ENCODE measurements at places on chromosomes 2 and 18.

DNA sequence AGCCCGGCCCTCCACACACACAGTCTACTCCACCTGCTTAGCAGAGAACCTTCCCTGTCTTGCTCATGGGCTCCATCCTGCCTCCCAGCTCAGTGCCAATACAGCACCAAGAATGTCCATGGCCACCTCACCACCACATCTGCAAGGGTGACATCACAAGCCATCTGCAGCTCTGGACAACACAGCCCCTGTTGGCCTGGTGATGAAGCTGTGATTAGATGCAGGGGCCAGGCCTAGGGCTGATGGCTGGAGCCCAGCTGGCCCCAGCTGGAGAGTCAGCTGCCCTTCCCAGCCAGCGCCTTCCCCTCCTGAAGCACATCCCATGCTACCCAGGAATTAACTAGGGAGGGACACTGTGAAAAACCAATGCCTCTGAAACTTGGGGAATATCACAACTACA is 91.1 kb downstream of the TTC32 start:
- DNase-seq, result no peak

- DNase-seq, result no peak
Measured at GRCh38 chr2:223420048-223420447, 182.1 kb downstream of the SCG2 start.

DNA sequence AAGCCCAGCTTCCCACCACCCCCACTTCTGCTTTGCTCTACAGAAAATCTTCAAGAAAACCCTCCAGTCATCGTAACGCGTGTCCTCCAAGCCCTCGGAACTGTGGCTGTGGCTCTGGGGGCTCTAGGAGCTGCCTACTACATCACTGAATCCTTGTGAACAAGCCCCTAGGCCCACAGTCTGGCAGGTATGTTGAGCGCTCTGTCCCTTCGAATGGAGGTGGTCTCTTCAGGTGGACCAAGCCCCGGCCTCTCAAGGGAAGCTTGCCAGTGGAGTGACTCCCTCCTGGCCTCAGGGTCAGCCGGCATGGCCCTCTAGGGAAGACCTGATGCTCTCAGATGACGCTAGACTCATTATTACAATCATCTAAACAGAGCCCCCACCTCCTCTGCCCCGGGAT is 6.7 kb downstream of the SPATA3 start:
- DNase-seq, result no peak

DNA sequence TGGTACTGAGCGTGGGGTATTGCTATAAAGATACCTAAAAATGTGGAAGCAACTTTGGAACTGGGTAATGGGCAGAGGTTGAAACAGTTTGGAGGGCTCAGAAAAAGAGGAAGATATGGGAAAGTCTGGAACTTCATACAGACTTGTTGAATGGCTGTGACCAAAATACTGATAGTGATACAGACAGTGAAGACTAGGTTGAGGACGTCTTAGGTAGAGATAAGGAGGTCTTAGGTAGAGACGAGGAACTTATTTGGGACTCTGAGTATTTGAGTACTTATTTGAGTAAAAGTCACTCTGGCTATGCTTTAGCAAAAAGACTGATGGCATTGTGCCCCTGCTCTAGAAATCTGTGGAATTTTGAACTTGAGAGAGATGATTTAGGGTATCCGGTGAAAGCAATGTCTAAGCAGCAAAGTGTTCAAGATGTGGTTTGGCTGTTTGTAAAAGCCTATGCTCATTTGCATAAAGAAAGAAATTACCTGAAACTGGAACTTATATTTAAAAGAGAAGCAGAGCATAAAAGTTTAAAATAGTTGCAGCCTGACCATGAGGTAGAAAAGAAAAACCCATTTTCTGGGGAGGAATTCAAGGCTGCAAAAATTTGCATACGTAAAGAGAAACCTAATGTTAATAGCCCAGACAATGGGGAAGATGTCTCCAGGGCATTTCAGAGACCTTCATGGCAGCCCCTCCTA is 219.6 kb downstream of the PDE1A start:
- DNase-seq, result no peak

DNA sequence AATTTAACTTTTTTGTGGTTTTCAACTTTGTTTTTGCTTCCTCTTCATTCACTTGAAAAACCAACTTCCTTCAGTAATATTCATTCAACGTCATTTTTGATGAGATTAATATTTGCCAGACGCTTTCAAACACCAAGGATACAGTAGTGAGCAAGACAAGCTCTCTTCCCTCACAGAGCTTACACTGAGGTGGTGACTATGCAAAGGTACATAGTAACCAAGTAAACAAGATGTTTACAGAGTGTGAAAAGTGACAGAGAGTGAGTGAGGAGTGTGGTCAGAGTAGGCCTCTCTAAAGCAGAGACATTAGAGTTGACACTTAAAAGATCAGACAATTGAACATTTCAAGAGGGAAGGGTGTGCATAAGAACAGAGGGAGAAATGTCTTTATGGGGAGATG is 155.5 kb downstream of the TMEM247 start:
- DNase-seq, result no peak

- no peak for DNase-seq
Measured at GRCh38 chr18:79531386-79531785, 135.7 kb downstream of the NFATC1 start.

- no peak for DNase-seq
Measured at GRCh38 chr18:77153404-77153803, 20.8 kb upstream of the MBP start.

DNA sequence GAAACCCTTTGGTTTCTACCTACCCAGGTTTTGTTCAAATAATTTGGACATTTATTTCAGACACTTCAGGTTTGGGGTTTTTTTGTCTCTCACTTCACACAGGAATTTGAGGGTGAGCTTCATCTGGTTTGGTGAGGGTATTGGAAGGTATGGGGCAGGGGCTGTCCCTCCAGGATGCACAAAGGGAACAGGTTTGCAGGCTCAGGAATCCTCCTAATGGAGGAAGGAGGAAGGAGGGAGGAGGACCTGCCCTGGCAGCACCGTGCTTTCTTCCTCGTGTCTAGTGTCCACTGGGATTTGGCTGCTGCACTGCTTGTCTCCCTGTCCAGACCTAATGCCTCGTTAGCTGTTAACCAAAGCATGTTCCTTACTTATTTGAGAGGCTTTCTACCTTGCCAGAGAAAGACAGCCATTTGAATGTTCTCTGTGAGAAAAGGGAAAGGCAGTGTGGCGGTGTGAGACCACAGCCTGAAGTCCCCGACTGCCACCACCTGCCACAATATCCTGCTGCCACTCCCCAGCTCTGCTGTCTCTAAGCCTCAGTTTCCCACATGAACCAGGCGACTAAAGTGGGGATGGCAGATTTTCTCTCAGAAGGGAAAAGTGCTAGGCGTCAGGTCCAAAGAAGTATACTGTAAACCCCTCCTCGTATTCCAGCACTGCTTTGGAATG is 2.2 kb upstream of the SLC4A5 start:
- no peak for DNase-seq

GRCh38 chr2:62334440-62335058 is 138.6 kb downstream of the B3GNT2 start:
- no peak for DNase-seq

GRCh38 chr18:79962835-79963657 is 1.4 kb upstream of the HSBP1L1 start:
- no peak for DNase-seq

DNA sequence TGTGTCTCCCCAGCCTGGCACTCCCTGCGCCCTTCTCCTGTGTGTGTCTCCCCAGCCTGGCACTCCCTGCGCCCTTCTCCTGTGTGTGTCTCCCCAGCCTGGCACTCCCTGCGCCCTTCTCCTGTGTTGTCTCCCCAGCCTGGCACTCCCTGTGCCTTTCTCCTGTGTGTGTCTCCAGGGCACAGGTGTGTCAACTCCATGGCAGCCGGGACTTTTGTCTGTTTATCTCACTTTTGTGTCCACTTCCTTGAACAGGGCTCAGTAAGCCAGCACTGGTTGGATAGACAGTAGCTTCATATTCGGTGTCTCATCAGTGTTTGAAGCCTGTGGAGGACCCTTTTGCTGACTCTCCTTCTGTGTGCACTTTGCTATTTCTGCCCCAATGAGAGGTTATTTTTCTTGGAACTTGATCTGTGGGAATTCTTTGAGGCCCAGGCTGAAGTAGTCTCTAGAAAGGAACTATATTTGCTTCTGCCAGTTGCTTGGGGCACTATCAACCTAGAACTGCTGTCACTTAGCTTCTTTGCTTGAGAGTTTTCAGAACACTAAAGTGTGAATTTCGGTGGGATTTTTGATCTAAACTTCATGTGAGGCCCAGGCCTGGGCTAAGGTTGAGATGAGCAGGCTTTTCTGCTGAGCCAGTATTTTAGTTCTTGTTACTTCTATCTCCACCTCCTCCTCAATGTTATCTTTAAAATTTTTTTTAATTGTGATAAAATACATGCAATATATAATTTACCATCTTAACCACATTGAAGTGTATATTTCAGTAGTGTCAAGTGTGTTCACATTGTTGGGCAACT is 8.3 kb upstream of the ASB1 start:
- DNase-seq, result no peak

DNA sequence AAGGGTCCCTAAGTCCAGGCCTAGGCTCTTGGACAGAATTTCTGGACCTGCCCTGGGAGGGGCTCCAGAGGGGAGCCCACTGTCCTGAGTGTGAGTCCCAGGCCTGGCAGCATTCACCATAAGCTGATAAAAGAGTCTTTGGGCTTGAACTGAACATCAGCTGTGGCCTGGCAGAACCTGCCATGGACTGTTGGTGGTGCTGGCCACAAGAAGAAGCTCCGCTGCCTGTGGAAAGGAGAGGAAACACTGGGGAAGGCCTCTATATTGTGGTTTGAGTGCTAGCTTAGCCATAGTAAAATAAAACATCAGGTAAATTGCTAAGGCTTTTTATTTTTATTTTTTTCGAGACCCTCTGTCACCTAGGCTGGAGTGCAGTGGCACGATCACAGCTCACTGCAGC is 20.9 kb upstream of the BAZ2B start:
- DNase-seq, result no peak

- no peak for DNase-seq
Measured at GRCh38 chr18:43917520-43917919, 640.2 kb upstream of the SYT4 start.

DNA sequence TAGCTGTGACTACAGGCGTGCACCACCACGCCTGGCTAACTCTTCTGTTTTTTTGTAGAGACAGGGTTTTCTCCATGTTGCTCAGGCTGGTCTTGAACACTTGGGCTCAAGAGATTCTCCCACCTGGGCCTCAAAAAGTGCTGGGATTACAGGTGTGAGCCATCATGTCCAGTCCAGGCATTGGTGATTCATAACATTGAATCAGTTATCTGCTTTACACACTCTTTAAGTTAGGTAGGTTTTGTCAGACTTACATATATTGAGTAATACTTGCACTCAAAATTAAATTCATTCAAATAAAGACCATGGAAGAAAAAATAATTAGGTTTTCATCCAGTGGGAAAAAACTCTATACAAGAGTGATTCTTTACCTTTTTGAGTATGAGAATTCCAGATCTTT is 93.2 kb upstream of the XPO1 start:
- no peak for DNase-seq

DNA sequence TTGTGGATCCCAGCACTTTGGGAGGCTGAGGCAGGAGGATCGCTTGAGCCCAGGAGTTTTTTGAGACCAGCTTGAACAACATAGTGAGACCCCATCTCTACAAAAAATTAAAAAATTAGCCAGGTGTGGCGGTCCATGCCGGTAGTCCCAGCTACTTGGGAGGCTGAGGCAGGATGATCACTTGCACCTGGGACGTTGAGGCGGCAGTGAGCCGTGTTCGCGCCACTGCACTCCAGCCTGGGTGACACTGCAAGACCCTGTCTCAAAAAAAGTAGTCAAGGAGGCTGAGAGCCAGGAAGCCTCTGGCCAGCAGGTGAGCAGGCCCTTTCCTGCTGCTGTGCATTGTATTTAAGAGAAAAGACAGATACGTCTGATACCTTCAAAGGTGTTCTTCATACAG is 11.1 kb upstream of the PROC start:
- no peak for DNase-seq

DNA sequence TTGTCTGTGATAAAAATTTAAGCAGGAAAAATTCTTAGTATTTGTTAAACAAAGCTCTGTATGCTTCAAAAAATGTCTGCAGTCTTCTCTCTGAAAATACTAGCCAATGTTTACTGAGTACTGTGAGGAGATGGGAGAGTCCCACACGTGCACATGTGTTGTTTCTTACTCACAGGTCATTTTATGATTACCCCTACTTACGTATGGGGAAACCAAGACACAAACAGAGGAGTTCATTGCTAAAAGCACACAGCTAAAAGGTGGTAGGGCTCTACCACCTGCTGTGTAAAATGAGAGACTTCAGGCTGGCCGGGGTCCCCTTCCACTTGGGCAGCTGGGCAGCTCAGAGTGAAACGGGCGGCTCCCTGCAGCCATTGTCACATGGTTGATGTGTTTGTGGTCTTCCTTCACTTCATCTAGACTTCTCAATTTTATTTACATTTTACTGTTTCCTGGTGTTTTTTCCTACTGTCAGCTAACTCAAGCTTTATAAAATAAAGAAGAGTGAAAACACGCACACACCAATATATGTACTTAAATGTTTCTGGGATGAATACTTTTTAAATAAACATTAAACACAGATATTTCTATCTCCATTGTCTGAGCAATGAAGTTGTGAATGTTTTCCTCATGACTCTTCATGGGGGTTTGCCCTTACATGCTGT is 71.2 kb downstream of the MBP start:
- no peak for DNase-seq

DNA sequence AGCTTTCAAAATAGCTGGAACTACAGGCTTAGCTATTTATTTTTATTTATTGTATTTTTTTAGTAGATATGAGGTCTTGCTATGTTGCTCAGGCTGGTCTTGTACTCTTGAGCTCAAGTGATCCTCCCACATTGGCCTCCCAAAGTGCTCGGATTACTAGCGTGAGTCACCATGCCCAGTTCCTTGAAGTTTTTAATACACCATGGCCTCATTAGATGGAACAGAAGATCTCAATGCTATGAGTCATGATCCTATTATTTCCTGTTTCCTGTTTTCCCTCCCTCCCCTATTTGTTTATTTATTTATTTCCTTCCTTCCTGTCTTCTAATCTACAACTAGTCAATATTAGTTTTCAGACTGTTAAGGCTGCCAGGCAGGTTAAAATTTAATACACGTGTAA is 309.0 kb downstream of the CMPK2 start:
- DNase-seq, result no peak

GRCh38 chr2:175576270-175576669 is 394.8 kb upstream of the ATP5MC3 start:
- no peak for DNase-seq

GRCh38 chr2:57728691-57729090 is 317.9 kb upstream of the VRK2 start:
- DNase-seq, result no peak

GRCh38 chr18:27583466-27583865 is 398.4 kb upstream of the CHST9 start:
- DNase-seq, result no peak

GRCh38 chr2:144097440-144098225 is 422.3 kb downstream of the ZEB2 start:
- no peak for DNase-seq

DNA sequence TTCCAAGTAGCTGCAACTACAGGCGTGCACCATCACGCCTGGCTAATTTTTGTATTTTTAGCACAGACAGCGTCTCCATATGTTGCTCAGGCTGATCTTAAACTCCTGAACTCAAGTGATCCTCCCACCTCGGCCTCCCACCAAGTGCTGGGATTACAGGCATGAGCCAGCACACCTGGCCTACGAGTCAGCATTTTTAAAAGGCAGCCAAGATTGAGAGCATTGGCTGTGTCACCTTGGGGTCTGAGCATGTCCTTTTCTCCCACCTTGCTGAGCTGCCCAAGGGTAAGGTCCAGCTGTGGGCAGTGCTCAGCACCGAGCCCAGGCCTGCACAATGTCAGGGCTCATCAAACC is 142.8 kb upstream of the LMAN1 start:
- DNase-seq, result no peak

- peak; percentile 61 for DNase-seq
Measured at GRCh38 chr18:58862851-58863538, 1.7 kb upstream of the ZNF532 start.

GRCh38 chr2:54879598-54880332 is 156.3 kb downstream of the EML6 start:
- DNase-seq, result no peak

All from NCI-H1092 (cell line).